ENCODE measurements at places on chromosomes 6 and 20.

DNA sequence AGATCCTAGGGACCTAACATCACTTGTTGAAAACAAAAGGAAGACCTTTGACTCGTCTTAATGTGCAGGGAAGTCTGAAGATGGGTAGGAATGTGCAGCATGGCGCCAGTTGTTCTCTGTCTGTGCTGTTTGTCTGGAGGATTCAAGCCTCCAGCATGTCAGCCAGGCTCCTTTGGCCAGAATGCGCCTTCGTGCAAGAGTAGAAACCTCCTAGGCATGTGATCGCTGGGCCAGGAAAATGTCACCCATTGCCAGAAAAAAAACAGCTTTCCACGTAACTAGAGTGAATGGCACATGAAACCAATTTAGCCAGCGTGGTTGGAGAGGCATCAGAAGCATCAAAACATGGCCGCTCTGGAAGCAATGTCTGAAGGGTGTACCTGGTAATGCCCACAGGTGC lies 132.7 kb downstream of the EDN1 start:
- DNase-seq: no peak

GRCh38 chr20:31699801-31700728 lies 22.6 kb downstream of the BCL2L1 start:
- no peak for DNase-seq

- DNase-seq: no peak
Observed at GRCh38 chr20:25224941-25225340, 22.9 kb upstream of the PYGB start.

- no peak for DNase-seq
Observed at GRCh38 chr6:105781915-105782314, 304.2 kb upstream of the PRDM1 start.

DNA sequence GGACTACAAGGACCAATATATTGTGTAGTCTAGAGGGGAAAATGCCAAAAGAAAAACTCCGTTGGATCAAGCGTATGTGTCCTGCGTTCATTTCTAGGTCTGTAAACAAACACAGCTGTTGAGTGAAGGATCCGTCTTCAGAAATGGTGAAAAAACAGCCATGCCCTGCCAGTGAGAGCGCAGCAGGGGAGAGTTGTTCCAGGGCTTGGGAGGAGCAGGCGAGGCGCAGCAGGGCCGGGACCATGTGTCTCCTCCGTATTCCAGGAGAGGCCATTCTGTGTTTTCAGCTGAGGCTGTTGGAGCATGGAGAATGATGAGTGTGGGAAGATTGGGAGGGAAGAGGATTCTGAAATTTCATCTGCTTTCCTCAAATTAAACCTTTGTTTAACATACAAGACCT lies 38.0 kb downstream of the BMP6 start:
- DNase-seq: no peak

DNA sequence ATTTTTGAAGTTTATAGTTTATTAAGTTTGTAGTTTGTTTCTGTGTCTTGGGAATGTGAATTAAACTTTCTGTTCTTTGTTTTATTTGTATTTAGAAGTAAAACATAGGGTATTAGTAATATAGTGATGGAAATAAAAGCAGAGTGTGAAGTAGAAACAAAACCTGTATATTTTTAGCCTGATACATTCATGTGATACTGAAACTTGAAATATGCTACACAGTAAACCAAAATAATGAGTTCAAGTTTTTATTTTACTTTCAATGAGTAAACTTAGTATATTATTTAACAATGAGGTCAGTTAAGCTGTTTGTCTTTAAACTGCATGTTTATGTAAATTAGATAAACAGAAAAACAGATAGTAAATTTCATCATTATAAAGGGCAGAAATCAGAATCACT lies 1592.6 kb downstream of the GRIK2 start:
- DNase-seq: no peak

DNA sequence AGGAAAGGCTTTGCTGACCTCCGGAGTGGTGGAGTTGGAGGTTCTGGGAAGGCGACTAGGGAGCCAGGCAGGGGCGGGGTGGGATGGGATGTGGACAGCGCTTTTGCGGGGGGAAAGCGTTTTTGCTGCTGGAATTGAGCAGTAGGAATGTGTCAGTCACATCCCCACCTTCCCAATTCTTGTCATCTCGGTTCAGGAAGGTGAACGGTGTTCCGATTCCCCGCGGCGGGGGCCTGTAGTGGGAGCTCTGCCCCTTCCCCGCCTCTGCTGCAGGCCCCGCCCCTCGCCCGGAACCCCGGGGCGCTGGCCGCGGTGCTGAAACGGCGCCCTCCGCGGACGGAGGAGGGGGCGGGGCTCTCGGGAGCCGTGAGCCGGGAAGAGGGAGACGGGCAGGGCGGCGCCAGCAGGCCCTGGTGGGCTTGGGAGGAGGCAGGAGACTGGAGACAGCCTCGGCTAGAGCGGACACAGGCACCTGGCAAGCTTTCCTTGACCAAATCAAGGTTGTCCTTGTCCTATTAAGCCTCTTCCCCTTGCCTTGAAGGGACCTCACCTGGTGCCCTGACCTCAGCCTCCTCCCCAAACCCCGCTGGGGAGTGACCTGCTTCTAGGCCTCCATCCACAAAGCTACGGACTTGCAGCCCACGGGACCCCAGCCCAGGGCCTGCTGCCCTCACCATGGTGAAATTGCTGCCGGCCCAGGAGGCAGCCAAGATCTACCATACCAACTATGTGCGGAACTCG lies at the start of gene LHFPL5:
Gene LHFPL5 (plus strand): TSS at position 357 of the 741 bp plus-strand sequence. CDS start 319 bp downstream, at position 676.
- DNase-seq: peak; percentile 40

DNA sequence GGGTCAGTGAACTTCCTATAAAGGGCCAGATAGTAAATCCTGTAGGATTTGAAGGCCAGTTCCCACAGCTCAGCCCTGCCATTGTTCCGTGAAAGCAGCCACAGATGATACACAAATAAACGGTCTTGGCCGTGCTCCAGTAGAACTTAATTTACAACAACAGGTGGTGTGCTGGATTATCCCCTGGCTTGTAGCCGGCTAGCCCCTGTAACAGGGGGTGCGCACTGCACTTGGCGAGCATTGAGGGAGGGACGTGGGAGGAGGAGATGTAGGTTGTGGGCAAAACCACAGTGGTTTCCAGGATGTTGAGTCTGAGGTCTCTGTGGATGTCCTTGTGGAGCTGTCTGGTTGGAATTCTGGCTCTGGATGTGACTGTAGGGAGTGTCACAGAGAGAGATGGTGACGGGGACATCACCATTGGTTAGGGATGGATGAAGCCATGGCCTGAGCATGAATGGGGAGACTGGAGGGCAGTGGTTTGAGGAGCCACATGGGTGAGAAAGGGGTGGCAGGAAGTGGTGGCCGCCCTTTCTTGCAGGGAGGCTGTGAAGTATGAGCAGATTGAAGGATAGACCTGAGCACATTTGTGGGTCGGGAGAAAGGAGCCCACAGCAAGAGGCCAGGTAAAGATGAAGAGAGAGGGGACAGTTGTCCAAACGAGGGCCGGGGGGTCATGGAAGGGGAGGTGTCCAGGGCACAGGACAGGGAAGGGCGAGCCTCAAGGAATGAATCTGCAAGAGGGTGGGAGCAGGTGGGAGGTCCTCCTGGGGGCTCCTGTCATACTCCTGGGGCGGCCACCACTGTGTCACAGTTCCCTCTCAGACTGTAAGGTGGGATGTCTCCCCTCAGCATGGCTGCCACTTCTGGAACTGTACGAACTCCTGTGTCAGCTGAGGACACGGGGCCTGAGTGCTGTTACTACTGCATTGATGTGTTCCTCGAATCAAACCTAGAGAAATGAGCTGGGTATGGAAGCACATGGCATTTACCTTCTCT lies 53.6 kb downstream of the CDH26 start:
- DNase-seq: no peak

DNA sequence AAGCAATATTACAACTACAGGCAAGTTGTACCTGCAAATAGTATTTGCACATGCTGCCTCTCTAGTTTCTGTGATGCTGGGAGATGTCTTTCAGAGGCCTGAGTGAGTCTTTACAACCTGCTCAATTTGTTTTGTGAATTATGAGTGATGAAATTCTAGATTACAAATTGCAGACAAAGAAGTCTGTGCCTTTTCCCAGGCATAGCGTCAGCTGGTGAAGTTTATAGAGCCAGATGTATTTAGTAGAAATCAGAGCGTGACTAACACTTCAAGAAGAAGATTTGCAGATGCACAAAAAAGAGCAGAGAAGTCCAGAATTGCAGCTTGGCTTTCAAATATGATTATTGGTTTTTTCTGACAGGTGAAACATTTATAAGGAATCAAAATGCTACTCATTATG lies 289.9 kb downstream of the PLCB1 start:
- no peak for DNase-seq

GRCh38 chr20:63536241-63536977 lies 767 bp downstream of the PTK6 start:
- DNase-seq: no peak

DNA sequence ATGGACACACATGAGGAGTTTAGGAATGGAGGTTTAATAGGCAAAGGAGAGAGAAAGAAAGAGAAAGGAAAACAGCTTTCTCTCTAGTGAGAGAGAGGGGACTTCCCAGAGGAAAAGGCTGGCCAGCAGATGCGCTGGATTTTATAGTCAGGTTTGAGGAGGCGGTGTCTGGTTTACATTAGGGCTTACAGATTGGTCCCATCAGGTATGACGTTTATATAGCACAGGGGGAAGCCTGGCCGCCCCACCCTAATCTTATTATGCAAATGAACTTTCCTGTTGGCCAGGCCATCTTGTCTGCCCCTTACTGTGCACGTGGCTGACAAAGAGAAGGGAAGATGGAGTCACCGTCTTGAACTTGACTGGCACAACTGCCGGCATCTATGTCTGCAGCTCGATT lies 86.6 kb upstream of the QKI start:
- no peak for DNase-seq

GRCh38 chr6:112310439-112311125 lies 36.5 kb upstream of the RFPL4B start:
- no peak for DNase-seq

GRCh38 chr6:39515471-39515870 lies 193.0 kb upstream of the KCNK16 start:
- no peak for DNase-seq

DNA sequence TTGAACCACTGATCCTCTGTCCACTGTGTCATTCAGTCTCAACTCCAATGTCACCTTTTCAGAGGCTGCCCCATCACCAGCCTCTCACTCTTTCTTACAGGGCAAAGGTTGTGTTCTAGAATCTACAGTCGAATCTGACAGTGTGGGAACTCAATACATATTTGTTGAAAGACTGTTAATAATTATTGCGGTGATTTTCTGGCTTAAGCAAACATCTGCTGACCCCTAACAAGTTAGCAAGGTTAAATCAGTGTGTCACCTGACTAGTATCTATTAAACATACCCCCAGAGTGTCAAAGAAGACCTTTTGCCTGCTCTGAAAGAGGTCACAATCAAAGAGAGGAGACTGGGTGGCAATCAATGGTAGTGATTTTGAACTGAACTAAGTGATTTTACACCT lies 41.9 kb downstream of the ELOVL2 start:
- no peak for DNase-seq

DNA sequence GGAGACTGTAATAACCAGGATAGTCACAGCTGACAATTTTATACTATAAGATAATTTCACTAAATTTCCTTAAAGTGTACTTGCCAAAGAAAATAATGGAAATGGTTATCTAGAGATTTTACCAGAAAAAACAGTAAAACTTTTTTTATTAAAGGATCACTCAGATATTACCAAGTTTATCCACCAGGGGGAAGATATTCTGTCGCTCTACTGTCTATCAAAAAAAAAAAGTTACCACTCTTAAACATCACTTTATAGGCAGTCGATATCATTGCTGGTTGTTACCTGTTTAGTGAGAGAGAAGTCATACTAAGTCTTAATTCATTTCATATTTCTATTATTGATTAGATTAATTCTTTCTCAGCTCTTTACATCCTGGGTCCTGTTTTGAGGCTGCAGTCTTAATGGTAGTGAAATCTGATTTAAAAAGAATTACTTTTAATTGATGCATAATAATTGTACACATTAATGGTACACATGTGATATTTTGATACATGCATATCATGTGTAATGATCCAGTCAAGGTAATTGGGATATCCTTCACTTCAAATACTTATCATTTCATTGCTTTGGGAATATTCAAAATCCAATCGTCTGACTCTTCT lies 18.9 kb downstream of the L3MBTL3 start:
- DNase-seq: no peak

GRCh38 chr6:125910527-125910926 lies 46.0 kb upstream of the HINT3 start:
- DNase-seq: no peak

- no peak for DNase-seq
Observed at GRCh38 chr6:167679790-167680604, 146.7 kb upstream of the AFDN start.

DNA sequence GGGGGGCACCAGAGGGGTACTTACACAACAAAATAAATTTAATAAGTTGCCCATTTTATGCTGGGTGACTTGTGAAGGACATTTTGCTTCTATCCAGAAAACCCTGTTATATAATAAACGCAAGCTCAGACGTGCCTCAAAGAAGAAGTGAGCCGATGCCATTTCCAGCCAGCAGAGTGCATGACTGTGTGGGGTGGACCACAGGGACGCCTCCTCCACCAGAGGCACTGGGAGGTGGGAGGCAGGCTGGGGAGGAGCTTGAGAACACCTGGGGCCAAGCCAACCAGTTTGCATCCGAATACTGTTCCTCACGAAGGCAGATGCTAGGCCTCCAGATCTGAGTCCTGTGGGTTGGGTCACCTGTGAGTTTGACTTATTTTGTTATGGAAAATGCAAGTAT lies 363.8 kb downstream of the RNGTT start:
- no peak for DNase-seq

- DNase-seq: no peak
Observed at GRCh38 chr6:117677553-117678141, 2.4 kb downstream of the NUS1 start.

DNA sequence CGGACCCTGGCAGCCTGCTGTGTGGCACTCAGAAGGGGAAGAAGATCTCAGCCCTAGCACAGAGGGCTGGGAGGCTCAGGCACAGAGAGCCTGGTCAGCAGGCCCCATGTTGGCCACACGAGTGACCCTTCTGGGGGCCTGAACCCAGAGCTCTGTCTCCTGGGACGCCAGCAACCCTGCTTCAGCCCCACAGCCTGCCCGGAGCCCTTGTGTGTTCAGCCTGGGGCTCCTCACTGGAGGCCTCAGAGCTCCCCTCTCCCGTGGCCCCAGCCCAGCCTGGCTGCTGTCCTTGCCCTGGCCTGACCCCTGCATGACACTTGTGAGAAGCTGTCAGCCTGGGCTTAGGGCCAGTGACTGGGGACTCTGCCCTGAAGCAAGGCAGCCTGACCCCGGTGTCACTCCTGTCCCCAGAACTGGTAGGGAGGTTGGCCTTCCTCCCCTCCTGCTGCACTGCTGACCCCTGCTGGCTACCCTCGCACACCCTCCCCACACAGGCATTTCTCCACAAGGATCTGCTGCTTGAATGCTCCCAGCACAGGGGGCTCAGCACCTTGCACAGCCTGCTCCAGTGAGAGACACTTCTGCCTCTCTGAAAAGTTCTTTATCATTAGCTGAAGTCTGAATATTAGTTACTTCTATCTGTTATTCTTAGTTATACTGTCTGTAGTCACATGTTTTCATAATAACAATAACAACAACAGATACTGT lies 15.4 kb upstream of the IP6K3 start:
- DNase-seq: peak; percentile 39

GRCh38 chr6:129491436-129491835 lies 218.5 kb downstream of the ARHGAP18 start:
- DNase-seq: no peak

All from DMS79 (cell line).